ENCODE measurements at places on chromosomes 12 and 14. TPM values are rescaled to one million over a fixed set of nuclear protein-coding genes. Genes with fewer than 3 reads are reported as not detected.

Gene KCNK10
- total RNA-seq, result 0.04 TPM

Gene MSRB3
- 37.9 TPM for total RNA-seq

Gene TMEM229B
- total RNA-seq, result 0.40 TPM

Gene DAO
- 0.09 TPM for total RNA-seq

Gene LRFN5
- 10.0 TPM for total RNA-seq

Gene OR4E2
- total RNA-seq, result not detected

Gene PLEKHD1
- 0.53 TPM for total RNA-seq

Gene ABHD12B
- not detected for total RNA-seq

Gene AQP5
- 0.71 TPM for total RNA-seq

Gene SERPINA12
- not detected for total RNA-seq

Gene CARMIL3
- total RNA-seq, result 0.27 TPM

Measured in muscle of leg (tissue), 16 donors.